MV-4-11 (cell line): ENCODE measurements at places on chromosomes 4 and X.

DNA sequence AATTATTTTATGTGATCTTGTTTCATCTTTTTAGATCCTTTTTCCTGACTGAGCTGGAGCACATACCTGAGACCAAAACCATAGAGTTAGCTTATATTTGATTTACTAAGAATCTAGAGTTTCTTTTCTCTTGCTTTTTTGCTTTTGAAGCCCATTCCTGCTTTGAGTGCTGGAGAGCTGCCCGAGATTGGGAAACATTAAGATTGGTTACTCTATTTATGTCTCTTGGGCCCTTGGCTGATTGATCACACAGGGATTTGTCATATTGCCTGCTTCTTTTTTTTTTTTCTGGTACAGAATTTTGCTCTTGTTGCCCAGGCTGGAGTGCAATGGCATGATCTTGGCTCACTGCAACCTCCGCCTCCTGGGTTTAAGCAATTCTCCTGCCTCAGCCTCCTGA is 73.9 kb downstream of the REPS2 start:
- no peak for DNase-seq

GRCh38 chr4:177267911-177268310 is 41.8 kb upstream of the NEIL3 start:
- peak; percentile 72 for DNase-seq

GRCh38 chr4:5863461-5864113 is 29.3 kb downstream of the CRMP1 start:
- DNase-seq, result peak; percentile 78

DNA sequence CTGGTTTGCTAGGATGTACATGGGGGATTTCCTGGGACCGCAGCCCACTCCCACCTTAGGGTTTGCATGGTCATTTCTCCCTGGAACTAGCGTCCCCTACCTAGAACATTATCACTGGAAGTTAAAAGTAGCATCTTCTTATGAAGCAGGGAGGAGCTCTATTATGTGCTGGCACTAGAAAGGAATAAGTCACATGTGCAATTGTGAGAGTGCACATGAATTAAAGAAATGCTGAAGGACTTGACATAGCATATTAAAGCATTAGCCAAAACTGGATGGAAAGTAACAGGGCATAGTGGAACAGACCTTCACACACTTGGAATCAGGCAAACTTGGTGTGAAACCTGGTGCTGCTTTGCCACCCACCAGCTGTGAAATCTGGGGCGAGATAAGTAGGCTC is 2.7 kb downstream of the EXOC1L start:
- no peak for DNase-seq

DNA sequence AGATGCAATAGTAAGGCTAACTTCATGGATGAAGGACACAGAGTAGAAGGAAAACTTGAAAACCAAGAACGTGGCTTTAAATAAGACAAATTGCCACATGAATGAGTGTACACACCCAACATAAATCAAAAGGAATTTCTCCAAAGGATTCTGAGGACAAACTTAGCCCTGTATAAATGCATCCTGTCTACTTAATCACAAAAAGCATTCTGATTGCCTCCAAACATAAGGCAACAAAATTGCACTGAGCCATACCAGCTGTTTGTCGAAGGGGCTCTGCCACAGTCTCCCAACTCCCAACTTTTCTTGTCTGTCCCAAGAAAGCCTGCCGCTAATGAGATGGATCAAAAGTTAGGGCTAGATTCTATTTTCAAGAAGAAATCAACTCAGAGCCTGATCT is 194.3 kb downstream of the SOWAHB start:
- no peak for DNase-seq

GRCh38 chr4:64796581-64796980 is 387.3 kb upstream of the TECRL start:
- no peak for DNase-seq

DNA sequence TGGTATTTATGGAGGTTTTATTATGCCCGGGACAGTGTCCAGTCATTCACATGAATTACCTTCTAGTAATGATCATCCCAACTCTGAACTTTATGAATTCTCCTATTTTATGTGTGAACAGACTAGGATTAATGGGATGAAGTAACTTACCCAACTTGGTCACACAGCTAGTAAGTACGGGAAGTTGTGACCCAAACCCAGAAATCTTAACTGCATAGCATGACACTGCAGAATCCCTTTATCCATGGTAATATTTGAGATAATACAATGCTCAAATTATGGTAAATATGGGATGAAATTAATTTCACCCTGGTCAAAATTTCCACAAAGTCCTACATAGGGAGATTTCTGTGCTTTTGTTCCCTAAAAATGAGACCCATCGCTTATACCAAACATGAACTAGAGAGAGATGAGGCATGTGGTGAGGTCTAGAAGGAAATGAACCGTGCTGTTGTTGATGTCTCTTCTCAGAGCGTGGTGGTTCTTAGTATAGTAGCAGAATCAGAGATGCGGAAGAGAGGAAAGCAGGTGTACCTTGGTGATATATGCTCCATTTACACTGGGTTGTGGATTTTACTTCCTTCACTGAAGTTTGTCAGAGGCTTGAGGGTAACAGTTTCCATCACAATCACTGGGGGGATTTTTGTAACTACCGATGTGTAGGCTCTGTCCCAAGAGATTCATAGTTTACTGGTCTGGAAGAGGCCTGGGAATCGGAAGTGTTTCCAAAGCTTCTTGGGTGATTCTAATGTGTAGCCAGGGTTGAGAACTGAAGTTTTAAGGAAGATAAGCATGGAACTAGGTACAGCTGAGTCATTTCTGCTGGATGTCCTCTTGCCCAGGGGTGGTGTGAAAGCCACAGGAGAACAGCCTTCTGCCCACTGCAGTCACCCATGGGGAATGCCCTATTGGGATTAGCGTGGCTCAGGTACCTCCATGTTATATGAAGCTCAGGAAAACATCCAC is 30.2 kb upstream of the FAM9C start:
- DNase-seq, result no peak

GRCh38 chrX:82742351-82742750 is 765.7 kb upstream of the POU3F4 start:
- DNase-seq, result no peak

- DNase-seq, result no peak
Observed at GRCh38 chrX:16145656-16146055, 21.6 kb upstream of the MAGEB17 start.

DNA sequence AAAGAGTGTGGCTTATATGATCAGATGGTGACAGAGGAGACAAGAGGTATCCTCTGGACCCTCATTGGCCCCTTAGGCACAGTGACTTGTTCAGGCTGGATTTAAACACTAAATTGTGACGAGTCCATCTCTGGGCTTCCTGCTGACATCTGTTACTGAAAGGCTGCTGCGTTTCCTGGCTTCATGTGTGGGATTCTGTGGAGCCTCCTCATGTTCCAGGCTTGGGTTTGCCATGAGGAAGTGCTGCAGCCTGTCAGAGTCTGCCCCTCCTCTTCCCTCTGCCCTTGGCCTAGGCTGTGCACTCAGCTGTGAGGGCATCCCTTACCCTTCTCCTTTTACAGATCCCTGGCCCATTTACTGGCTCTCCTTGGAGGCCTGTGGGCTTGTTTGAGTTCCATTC is 159.1 kb upstream of the TTC29 start:
- DNase-seq, result no peak

- no peak for DNase-seq
Observed at GRCh38 chr4:7938609-7939376, 868 bp downstream of the AFAP1 start.

GRCh38 chr4:75235359-75235951 is 278.7 kb downstream of the RCHY1 start:
- peak; percentile 16 for DNase-seq

DNA sequence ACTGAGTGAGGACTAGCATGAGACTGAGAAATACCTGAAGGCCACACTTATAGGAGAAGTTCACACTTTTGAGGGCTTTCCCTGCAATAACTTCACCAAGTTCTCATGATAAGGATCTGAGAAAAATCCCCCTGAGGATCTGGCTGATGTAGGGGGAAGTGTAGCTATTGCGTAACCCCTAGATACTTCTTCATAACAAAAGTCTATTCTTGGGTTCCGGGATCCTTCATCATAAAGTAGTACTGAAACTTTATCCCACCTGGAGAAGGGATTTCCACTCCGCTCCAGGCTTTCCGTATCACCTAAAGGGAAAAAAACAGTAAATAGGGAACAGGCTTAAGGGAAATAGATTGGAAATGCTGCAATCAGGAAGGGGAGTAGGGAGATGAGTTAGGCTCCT is 13.3 kb downstream of the USP27X start:
- DNase-seq, result peak; percentile 55

DNA sequence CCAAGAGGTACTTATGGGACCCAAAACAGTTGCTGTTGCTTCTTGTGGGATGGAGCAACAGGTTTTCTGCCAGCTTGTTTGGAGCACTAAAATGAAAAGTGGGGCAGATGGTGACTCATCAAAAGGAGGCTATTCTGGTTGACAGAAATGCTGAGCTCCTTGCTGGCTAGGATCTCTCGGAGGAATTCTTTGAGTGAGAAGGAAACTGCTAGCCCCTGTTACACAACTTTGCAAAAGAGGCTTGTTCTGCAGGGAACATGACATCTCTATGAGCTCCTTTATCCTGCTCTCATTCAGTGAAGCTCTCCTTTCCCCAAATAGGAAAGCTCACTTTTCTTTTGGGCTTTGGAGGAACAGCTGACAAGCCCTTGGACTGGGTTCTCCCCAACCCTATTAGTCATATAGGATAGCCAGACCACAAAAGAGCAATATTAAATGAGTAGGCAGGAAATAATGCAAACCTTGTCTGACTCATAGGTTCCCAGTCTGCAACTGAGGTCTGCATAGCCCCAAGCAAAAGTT is 108.3 kb downstream of the CDS1 start:
- DNase-seq, result peak; percentile 81

DNA sequence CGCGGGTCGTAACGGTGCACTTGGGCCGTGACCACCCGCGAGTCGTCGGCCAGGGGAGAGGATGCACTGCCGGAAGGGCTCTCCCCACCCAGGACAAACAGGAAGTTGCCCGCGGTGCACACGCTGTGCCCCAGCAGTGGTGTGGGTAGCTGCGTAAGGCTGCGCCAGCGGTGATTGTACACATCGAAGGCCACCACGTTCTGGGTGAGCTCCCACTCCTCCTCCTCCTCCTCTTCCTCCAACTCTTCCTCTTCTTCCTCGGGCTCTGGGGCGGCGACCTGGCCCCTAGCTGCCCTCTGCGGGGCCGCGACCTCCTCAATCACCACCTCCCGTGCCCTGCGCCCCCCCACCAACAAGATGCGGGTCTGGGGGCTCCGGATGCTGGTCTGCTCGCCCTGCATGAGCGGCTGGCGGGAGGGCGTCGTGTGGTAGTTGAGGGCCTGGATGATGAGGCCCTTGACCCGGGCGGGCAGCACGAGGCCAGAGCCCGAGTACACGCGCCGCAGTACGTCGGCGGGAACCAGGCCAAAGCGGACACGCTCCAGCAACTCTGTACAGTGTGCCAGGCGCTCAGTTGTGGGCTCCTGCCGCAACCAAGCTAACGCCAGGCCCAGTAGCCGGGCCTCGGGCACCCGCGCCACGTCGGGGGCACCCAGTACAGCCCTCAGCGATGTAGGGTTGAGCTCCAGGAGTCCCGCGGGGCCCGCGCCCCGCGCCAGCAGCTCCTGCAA is 1.4 kb downstream of the KLHL34 start:
- no peak for DNase-seq

GRCh38 chr4:158274636-158275035 is 64.3 kb downstream of the TMEM144 start:
- no peak for DNase-seq

GRCh38 chr4:113610537-113610936 is 151.0 kb downstream of the CAMK2D start:
- no peak for DNase-seq

DNA sequence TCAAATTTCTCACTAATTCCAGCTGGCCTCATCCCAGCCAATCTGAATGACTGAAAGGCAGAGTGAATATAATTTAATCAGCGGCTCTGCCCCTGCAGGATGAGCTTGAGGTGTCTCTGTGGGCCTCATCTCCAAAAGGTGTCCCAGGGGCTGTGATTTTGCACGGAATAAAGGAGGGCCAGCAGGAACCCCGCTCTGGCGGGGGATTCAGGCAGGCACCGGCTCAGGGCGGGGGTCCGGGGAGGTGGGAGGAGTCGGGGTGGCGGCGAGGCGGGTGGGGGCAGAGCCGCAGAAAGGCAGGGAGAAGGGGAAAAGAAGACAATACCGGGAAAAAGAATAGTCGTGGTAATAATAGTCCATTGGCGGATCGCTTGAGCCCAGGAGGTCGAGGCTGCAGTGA is 16.0 kb upstream of the ERCC6L start:
- DNase-seq, result no peak

DNA sequence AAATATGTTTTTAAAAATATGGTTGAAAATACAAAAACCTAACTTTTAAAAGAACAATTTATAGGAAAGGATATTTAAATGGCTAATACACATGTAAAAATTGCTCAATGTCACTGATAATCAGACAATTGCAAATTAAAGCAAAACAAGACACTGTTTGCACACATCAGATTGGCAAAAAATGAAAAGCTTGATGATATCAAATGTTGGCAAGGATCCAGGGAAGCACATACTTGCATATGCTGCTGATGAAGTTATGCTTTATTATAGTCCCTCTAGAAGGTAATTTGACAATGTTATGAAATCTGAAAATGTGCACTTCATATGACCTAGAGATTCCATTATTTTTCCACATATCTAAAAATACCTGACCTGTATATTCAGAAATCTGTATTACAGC is 45.7 kb upstream of the EPGN start:
- DNase-seq, result no peak
